ENCODE measurements at places on chromosomes 16 and 17. TPM values are rescaled to one million over a fixed set of nuclear protein-coding genes. Genes with fewer than 3 reads are reported as not detected.

- no peak for DNase-seq
These were observed 62.0 kb upstream of the CRHR1 start for GRCh38 chr17:45722161-45722560.

- no peak for DNase-seq
These were observed 178.0 kb downstream of the RPTOR start for GRCh38 chr17:80722661-80723060.

DNA sequence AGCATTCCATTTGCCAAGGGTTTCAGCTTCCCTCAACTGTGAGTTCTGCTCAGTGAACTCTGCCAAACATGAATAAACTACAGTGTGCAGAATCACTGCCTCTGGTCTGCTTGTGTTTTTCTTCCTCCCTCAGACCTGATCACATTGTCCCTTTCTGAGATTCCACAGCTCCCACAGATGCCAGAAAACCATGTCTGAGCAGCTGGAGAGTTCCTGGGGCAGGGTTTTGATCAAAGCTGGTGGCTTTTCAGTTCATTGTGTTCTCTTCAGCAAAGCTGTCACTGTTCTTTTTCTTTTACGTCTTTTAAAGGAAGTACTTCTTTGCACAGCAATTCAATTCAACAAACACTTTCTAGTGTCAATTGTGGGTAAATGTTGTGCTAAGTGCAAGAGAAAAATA, 555.8 kb downstream of the RBFOX1 start:
- no peak for DNase-seq

DNA sequence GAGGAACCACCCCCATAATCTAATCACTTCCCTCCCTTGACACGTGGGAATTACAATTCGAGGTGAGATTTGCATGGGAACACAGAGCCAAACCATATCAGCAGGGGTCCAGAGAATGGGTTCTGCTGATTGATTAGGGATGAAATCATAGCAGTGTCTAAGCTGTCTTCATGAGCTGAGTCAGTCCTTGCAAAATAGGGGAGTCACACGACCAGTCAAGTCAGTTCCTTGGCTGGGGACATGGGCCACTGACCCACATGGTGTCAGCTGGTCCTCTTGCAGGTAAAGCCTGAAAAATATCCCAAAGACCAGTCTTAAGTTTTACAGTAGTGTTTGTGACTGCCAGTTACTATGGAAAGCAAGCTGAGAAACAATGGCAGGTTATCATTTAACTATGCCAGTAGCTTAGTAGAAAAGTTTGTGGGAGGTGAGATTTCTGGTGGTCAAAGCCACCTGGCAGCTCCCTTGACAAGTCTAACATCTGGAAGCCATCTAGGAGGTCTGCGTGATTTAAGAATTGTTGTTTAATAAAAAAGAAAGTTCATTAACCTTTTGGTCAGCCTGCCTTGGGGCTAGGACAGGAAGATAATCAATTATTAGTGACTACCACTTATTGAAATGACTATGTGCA, 15.7 kb upstream of the ATF7IP2 start:
- no peak for DNase-seq

- DNase-seq = no peak
These were observed 1115.6 kb upstream of the GOT2 start for GRCh38 chr16:59849716-59850115.

- no peak for DNase-seq
These were observed 816.2 kb upstream of the SOX9 start for GRCh38 chr17:71304498-71305158.

- no peak for DNase-seq
These were observed 38.8 kb downstream of the NSRP1 start for GRCh38 chr17:30155389-30155788.

- DNase-seq = no peak
These were observed 64.5 kb upstream of the NLK start for GRCh38 chr17:27977751-27978688.

- no peak for DNase-seq
These were observed 63.5 kb upstream of the PHOSPHO1 start for GRCh38 chr17:49294122-49294521.

DNA sequence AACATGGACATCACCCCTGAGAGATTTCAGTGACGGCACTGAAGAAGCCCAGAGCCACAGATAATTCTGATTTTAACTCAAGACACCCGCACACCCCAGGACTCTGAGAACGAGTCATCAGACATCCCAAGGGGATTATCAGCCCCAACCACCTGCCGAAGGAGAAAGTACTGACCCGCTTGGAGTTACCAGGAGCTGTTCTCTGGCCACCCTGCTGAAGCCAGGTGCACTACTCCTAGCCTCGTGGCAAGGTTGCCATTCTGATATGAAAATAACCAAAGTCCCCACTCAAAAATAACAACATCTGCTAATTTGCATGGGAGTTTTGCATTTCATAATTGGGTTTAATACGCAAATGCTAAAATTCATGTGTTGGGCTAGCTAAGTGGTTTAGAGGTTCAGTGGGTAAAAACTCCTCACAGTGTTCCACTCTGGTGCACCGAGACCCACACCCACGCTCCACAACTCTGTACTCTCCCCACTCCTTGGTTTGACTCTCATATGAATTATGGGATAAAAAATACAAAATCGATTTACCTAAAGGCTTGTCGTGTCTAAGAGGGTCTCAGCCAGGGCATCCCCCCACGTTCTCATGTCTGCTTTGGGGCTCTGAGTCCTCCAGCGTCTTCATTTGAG, 143.0 kb upstream of the NOL11 start:
- no peak for DNase-seq

GRCh38 chr17:77782201-77782600, 176.3 kb upstream of the TNRC6C start:
- DNase-seq = no peak

GRCh38 chr16:50609471-50609870, 61.3 kb downstream of the NKD1 start:
- DNase-seq = no peak

DNA sequence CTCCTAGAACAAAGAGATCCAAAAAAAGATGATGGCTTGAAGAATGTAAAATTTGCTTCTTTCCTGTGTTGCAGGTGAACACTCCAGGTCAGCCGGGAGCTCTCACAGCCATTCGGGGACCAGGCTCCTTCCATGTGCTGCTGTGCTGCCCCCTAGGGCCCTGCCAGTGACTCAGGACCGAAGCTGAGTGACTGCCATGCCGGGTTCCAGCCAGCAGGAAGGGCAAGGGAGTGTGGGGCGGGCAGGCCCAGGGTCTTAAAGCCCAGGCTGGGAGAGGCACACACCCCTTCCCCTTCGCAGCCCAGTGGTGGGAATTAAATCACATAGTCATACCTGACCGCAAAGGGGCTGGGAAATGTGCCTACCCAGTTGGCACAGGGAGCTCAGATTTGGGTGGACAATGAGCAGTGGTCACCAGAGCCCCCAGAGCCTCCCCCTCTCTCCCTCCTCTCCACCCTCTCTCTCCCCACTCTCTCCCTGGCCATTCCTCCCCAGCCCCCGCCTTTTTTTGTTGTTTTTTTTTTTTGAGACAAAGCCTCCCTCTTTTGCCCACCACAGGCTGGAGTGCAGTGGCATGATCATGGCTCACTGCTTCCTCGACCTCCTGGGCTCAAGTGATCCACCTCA, 11.5 kb downstream of the EPOP start:
- DNase-seq = no peak

DNA sequence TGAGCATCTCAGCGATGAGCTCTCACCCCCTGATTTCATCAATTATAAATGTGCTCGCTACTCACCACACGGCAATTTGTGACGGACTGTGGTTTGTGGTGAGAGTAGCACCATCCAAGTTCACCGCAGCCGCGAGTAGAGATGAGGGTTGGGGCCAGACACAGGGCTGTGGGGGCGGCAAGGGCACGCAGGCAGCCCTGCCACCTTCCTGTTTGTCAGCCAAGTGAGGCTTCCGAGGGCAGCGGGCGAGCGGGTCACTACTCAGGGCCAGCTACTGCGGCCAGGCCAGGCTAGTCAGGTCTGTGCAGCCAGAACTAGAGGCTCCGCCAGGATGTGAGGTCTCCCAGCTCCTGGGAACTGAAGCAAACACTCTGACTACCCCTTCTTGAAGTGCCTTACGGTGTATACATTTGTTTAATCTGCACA, 39.6 kb upstream of the MEOX1 start:
- no peak for DNase-seq

DNA sequence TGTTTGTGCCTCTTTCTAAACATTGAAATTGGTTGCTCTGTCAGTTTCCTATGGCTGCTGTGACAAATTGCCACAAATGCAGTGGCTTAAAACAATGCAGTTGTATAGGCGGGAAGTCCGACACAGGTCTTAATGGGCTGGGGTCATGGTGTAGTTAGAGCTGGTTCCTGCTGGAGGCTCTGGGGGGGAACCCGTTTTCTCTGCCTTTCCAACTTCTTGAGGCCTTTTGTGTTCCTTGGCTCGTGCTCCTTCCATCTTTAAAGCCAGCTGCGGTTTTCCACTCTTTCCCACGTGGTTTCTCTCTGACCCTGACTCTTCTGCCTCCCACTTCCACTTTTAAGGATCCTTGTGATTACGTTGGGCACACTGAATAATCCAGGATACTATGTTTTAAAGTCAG, 12.5 kb downstream of the EPN2 start:
- DNase-seq = peak; percentile 67

GRCh38 chr16:84827131-84827574, 7.4 kb downstream of the CRISPLD2 start:
- no peak for DNase-seq

IL32 gene
- 32.6 TPM for total RNA-seq

SLC16A6 gene
- total RNA-seq = 1.1 TPM

NUPR1 gene
- 99.3 TPM for total RNA-seq

SHCBP1 gene
- 1.9 TPM for total RNA-seq

KIF19 gene
- 55.2 TPM for total RNA-seq

CA5A gene
- total RNA-seq = not detected

GP1BA gene
- not detected for total RNA-seq

SULT1A4 gene
- 3.3 TPM for total RNA-seq

EPN3 gene
- total RNA-seq = 0.27 TPM

TBC1D3I gene
- total RNA-seq = 0.36 TPM

All from sciatic nerve (tissue), 2 donors.